ENCODE measurements at places on chromosomes 6 and 20. TPM values are rescaled to one million over a fixed set of nuclear protein-coding genes. Genes with fewer than 3 reads are reported as not detected.

GRCh38 chr6:164039954-164040375 lies 625.4 kb downstream of the QKI start:
- DNase-seq: no peak

CCN2 gene
- 362 TPM for total RNA-seq

DNA sequence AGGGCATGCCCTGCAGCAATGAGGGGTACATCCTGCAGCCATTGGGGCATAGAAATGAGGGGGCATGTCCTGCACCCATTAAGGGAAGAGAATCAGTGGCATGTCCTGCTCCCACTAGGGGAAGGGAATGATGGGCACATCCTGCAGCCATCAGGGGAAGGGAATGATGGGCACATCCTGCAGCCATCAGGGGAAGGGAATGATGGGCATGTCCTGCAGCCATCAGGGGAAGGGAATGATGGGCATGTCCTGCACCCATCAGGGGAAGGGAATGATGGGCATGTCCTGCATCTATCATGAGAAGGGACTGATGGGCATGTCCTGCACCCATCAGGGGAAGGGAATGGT lies 49.7 kb downstream of the PSMB1 start:
- no peak for DNase-seq

- no peak for DNase-seq
These were observed 490 bp downstream of the IPCEF1 start for GRCh38 chr6:154356113-154356512.

DNA sequence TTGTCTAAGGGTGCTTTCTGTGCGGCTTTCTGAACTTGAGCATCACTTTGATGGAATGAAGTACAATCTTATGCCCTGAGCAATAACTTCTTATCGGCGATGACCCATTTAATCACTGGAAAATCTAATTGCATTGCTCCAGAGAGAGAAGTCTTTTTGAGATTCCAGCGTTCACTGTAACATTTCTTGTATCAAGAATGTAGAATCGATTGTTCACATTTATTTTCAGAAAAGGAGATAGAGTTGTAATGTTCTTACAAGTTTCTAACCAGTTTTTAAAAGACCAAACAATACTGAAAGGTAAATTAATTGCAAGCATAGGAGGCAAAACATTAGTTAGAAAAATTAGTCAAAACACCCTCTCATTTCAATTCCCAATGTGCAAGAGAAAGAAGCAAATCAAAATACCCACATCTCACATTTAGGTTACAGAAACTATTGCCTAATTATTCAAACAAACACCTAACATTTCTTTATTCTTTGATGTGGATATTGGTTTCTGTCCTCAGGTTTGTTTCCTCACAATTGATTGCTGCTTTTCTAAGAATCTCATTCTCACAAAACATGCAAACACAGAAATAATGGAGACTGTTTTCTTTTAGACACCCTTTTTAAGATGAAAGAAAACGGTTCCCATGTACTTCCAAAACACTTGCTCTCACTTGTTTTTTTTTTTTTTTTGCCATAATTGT lies 14.8 kb upstream of the PRDM13 start:
- DNase-seq: no peak

- DNase-seq: no peak
These were observed 23.0 kb upstream of the FKBP1A start for GRCh38 chr20:1415667-1416468.

DNA sequence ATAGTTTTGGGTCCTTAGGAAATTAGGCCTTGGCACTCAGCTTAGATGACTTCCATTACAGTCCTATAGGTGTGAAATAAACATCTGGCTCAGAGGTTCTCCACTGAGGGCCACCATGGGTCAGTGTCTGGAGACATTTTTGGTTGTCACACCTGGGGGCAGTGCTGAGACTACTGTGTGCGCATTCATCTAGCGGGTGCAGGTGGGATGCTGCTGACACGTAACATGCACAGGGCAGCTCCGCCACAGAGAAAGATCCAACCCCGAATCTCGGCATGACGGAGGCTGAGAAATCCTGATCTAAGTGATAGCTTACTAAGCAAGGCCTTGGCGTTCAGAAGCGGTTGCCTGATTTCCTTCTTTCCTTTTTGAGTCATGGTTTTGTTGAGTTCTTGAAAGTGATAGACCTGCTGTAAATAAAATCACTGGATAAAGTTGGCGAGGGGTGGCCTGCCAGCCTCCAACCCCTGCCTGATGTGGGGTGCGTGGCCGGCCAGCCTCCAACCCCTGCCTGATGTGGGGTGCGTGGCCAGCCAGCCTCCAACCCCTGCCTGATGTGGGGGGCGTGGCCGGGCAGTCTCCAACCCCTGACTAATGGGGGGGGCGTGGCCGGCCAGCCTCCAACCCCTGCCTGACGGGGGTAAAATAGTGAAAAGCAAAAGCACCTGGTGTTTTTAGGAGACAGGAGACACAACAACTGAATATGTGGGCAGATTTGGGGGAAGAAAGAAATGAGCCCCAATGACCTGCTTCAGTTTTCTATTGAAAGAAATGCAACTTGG lies 158.1 kb downstream of the CDH26 start:
- no peak for DNase-seq

PCSK2 gene
- total RNA-seq: 3.9 TPM

TNNC2 gene
- total RNA-seq: 6.5 TPM

- no peak for DNase-seq
These were observed 28.2 kb downstream of the PDRG1 start for GRCh38 chr20:31923388-31924331.

SLC17A1 gene
- not detected for total RNA-seq

DNA sequence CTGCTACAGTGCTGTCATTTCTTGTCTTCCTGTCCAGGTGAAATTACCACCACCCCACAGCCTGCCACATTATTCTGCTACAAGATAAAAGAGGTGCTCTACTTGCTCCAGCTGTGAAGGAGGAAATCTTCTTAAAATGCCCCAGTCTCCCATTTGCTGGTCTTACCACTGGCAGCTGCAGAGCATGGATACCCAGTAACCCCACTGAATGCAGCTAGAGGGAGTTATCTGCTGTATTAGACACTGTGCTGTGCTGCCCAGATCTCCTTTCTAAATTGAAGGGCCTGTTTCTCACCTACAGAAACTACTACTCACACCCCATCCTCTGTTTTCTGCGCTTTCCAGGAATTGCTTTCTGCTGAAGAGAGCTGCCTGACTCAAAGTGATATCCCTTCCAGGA lies 517.8 kb downstream of the PKHD1 start:
- DNase-seq: no peak

KCNK17 gene
- total RNA-seq: not detected

NANP gene
- 2.5 TPM for total RNA-seq

GRCh38 chr6:48541649-48542048 lies 430.7 kb upstream of the PTCHD4 start:
- no peak for DNase-seq

SAMD3 gene
- 0.78 TPM for total RNA-seq

DNA sequence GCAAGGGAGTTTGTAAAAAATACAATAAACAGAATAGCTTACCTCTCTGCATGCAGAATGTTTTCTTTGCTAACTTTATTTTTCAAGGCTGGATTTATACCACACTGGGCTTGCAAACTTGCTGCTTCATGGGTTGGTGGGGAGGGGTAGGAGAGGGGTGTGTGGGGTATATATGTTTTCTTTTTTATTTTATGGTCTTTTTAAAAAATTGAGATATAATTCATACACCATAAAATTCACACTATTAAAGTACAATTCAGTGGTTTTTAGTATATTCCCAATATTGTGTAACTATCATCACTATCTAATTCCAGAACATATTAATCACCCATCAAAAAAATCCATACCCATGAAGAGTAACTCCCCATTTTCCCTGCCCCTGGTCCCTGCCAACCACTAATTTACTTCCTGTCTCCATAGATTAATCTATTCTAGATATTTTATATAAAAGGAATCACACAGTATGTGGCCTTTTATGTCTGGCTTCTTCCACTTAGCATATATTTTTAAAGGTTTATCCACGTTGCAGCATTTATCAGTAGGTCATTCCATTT lies 14.3 kb upstream of the TRPC4AP start:
- DNase-seq: no peak

DNA sequence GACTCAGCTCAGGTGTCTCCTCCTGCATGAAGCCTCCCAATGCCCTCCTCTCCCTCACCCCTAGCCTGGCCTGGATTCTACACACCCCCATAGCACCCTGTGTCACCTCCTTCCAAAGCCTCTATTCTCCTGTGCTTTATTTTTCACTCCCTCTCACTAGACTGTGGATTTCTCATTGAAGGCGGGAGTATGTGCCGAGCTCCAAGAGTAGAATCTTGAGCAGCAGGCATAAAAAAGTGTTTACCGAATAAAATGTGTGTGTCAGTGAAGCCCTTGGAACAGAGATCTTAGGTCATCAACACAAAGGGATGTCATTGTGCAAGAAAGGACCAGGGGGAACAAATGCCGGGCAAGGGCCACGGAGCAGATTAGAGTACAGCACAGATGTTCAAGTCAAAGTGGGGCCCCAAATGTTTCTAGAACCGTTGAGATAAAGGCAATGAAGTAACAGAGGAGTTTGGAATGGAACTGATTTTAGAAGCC lies 106.1 kb upstream of the TMEM170B start:
- peak; percentile 62 for DNase-seq

HLA-DRB5 gene
- 56.1 TPM for total RNA-seq

GRCh38 chr6:111669326-111669725 lies 63.6 kb upstream of the TRAF3IP2 start:
- DNase-seq: no peak

GRCh38 chr20:11443382-11444119 lies 474.1 kb upstream of the BTBD3 start:
- no peak for DNase-seq

- DNase-seq: no peak
These were observed 30.0 kb upstream of the QKI start for GRCh38 chr6:163384510-163384909.

FAM184A gene
- total RNA-seq: 10.9 TPM

CGA gene
- not detected for total RNA-seq

GRCh38 chr6:137282254-137282653 lies 63.1 kb upstream of the IFNGR1 start:
- no peak for DNase-seq

- DNase-seq: no peak
These were observed 26.7 kb downstream of the ZDHHC14 start for GRCh38 chr6:157407646-157408045.

GRCh38 chr6:74480561-74480960 lies 725.3 kb downstream of the COL12A1 start:
- DNase-seq: no peak
